ENCODE measurements at places on chromosomes 6 and 20.

DNA sequence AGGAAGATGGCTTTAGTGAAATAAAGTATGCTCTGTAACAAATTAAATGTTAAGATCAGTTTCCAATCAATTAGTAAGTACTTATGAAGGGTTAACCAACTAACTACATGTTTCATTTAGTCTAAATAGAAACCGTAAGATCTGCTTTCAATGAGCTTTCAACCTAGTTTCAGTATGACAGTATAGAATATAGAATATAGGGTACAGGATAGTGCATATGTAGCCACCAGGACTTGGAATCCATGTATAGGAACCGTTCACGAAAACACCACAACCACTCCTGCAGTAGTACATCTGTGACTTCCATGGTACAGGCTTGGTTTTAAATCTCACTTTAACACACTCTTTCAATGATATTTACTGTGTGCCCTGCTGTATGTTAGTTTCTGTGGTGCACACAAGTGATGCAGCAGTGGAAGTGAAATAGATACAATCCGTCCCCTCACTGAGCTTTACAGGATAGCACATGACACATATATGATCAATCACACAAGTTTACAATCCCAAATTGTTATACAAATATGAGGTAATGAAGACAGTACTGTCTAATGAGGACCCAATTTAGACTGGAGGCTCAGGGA is 479.7 kb upstream of the MARCKS start:
- no peak for DNase-seq

- no peak for DNase-seq
Measured at GRCh38 chr6:157436219-157436943, 55.4 kb downstream of the ZDHHC14 start.

DNA sequence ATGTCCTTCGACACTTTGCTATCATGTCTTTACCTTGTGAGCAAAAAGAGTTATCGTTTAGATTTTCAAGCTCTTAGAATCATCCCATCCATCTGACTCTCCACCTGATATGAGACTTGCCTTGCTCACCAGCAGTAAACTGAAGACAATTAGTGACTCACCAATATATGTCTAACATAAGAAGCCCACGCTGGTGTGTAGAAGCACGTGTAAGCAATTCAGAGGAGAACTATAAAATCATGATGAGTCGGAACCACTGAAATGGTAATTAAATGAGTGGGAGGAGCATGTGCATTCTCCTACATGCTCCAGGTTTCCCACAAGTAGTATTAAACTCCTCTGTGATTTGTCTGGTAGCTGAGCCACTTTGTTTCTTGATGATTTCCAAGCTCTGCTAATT is 181.6 kb upstream of the RNF217 start:
- no peak for DNase-seq

DNA sequence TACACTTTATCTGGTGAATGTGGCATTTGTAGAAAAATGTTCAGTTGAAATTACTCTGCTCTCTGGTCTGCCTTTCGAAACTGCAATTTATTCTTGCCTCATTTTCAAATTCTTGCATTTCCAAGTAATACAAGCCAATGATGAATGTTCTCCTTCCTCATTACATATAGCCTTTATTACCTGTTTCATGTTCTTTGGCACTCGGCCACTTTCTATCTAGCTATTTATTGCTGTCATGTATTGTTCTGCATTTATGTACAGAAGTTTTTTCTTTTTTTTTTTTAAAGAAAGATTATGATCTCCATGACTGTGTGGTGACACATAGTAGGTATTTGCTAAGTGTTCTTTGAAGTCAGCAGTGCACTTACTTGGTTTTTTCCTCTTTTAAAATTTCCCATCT is 261.4 kb downstream of the ZFAND3 start:
- DNase-seq = no peak

DNA sequence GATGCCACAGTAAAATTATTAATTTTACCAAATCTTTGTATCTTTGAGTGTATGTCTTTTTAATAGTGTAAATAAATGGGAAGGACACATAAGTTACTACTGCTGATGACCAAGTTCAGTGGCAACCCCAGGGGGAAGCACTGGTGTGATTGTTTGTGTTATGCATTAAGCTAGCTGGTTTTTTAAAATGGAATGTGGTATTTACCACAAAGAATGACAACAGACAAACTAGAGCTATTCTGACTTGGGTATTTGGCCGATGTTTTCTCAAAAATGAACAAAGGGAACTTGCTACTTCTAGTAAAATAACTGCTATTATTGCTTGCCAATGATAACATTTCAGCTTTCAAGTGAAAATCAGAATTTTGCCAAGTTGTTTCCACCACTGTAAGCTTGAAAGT is 2.9 kb downstream of the FNDC1 start:
- DNase-seq = no peak

- no peak for DNase-seq
Measured at GRCh38 chr6:48151142-48151541, 40.1 kb upstream of the PTCHD4 start.

DNA sequence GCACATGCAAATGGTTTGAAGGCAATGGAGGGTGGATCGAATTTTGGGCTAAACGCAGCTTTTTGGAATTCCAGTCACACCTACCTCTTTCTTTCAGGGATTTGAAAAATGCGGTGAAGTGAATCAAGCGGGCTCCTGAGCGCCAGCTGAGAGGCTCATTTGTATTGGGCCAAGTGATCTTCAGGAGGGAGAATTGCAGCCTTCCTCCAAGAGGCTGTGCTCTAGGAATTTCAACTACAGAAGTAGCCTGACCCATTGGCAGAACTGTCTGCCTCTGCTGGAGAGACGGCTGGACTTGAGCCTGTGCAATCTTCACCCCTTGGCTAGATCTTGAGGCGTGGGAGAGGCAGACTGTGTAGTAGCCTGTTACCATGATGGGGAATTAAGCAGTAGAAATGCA is 5.7 kb upstream of the TIAM2 start:
- no peak for DNase-seq

DNA sequence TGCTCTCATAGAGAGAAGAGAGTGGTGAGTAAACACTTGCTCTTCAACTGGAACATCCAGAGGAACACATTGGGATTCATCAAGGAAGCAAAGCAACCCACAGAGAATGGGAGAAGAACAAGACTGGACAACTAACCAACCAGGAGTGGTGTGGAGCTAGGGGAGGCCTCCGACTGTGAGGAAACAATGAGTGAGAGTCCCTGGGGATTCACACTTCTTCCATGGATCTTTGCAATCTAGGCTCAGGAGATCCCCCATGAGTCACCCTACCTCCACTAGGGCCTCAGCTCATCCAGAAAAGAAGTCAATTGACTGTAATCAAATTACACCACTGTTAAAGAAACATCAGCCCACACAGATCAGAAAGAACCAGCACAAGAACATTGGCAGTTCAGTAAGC is 42.3 kb upstream of the CLVS2 start:
- DNase-seq = no peak

DNA sequence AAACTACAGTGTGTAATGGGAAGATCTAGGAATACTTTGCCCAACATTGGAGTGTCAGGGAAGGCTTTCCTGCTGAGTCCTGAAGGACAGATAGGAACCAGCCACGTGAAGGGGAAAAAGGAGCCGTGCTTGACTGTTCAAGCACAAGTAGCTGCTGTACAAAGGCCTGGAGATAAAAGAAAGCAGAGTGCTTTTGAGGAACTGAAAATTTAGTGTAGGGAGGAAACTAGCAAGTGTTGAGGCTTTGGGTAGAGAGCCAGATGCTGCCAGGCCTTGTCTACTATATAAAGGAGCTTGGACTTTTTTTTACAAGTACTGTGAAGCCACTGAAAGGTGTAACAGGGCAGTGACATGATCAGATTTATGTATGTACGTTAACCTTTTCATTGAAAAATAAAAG is 39.0 kb downstream of the DSE start:
- no peak for DNase-seq

GRCh38 chr20:19605786-19606485 is 152.1 kb upstream of the RIN2 start:
- peak; percentile 5 for DNase-seq

DNA sequence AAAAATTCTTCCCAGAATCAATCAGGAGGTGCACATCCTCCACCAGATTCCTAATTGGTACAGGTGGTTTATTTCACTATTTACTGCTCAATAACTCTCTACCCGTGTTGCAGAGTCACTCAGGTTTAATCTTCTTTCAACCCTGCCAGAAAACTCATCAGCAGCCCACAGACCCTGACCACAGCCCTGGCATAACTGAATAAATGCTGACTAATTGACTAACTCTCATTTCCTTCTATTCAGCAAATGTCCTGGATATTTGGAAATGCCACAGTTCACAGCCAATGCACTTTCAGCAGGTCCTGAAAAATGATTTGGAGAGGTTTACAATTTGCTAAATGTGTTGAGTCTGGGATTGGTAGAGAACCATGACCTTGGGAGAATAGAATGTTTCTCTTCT is 62.3 kb downstream of the TRMT6 start:
- no peak for DNase-seq

GRCh38 chr20:33621717-33622400 is 40.3 kb upstream of the C20orf144 start:
- DNase-seq = no peak

DNA sequence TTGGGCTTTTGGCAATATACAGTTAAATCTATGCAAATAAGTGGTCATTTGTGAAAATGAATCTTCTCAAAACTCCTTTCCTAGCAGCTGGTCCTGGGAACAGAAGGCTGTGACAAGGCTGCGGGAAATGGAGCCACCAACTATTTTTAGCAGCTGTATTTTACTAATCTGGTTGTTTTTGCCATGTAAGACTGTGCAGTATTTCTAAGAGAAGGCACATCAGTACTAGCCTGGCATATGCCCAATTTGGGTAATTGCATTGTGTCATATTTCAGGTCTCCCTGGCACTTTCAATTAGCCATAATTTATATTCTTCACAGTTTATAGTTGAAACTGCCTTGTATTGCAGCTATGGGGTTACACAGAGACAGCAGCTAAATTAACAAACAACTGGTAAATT is 109.6 kb downstream of the MANEA start:
- DNase-seq = no peak

DNA sequence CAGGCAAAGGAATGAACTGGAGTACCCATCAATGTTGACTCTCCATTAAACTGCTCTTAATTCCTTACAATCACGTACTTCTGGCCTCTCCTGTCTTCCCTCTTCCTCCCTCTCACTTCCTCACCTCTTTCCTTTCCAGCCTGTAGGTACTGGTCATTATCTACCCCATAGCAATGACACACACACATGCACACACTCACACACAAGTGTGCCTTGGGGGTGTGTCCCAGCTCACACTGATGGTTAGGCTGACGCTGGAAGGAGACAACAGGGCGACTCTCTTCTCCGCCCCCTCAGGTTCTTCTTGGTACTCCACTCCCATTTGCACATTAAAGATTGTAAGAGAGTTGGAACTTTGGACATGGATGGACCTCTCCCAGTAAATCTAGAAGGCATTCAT is 14.0 kb upstream of the SERPINB9 start:
- DNase-seq = no peak

DNA sequence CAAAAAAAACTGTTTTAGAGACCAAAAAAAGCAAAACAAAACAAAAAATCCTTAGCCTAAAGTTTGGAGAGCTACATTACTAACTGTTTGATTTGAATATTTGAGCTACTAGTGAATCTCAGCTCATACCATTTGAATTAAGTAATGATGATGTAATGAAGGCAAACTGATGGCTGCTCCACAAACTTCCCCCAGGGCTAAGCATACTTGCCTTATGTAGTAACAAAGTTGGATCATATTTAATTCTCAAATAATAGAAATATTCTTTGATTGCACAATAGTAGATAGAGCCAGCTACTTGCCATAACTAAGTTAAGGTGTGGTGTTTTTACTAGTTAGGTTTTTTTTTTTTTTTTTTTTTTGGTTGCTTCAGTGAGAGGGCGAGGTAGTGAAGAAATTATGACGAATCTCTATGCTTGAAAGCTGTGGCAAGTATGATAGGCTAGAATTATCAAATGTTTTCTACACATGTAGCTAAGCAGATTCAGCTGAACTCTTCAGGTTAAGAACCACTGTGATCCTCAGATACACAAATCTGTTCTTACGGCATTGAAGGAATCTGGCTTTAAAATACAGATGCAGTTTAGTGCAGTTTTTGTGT is 2.9 kb downstream of the RAB32 start:
- no peak for DNase-seq

DNA sequence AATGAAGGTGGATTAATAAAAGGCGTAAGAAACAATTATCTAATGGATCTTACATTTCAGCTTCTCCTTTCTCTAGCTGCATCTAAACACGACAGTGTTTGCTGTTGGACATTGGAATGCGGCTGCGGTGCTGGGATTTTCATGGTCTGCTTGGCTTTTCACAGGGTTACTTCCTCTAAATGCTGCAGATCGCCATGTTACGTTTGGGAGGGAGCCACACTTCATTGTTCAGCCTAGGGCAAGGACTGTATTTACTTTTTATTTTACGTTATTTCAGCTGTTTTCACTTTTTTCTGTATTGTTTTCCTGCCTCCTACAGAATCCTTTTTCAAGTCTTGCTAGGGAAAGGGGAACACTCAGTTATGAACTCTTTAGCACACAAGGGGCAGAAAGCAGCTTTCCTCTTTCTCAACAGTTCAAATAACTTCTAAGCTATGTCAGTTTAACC is 97.9 kb upstream of the MTHFD1L start:
- no peak for DNase-seq

DNA sequence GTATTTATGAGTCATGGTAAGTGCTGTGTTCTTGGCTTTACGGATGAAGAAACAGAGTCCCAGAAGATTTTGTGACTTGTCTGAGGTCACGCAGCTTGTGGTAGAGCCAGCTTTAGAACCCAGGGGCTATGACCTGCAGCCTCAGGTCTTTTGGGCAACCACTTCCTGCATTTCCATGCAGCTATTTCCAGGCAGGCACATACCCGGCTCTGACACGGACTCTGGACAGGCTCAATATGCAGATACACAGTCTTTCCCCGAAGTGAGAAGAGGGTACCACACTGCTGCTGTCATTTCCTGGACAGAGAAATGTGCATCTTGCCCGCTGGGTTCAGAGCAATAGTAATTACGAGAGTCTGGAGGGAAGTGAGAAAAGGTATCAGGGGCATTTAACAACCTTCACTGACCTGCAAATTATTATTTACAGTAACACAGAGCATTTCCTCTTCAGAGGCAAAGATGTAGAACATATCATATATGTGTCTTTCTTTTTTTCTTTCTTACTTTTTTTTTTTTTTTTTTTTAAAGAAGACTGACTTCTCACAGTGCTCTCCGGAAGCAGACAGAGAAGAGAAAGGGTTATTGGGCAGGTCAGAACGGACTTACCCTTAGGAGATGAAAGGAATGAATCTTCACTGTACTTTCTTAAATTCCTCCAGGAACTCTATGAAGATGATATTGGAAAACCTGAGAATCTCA is 185.1 kb downstream of the CLIC5 start:
- DNase-seq = no peak

- no peak for DNase-seq
Measured at GRCh38 chr6:163311830-163312229, 102.7 kb upstream of the QKI start.

- DNase-seq = no peak
Measured at GRCh38 chr6:20661721-20662120, 127.5 kb downstream of the CDKAL1 start.

DNA sequence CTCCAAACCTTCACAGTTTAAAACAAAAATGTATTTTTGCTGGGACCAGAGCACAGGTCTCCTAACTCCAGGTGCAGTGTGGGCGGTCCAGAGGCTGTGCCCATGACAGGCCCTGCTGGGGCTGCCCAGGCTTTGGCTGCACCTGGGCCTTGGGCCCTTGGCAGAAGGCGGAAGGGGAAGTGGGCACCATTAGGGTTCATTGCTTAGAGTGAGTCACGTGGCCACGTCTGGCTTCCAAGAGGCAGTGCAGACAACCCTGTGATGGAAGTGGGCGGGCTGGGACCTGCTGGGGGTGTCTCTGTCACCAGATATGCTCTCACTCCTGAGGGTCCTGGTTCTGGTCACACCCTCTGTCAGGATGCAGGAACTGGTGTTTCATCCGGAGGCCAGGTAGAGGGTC is 302.2 kb downstream of the QKI start:
- DNase-seq = no peak

- no peak for DNase-seq
Measured at GRCh38 chr6:53854843-53855567, 60.2 kb downstream of the LRRC1 start.

All from heart right ventricle (tissue), 16 donors.